ENCODE measurements at places on chromosomes 16 and 17.

- peak; percentile 37 for DNase-seq
These were observed 241.6 kb upstream of the SALL1 start for GRCh38 chr16:51392521-51393187.

GRCh38 chr17:63956296-63956920 is 16.3 kb downstream of the SCN4A start:
- DNase-seq = no peak

- no peak for DNase-seq
These were observed 32.6 kb downstream of the RHOT1 start for GRCh38 chr17:32174889-32175288.

GRCh38 chr16:55756963-55757362 is 75.9 kb downstream of the CES1 start:
- DNase-seq = no peak

DNA sequence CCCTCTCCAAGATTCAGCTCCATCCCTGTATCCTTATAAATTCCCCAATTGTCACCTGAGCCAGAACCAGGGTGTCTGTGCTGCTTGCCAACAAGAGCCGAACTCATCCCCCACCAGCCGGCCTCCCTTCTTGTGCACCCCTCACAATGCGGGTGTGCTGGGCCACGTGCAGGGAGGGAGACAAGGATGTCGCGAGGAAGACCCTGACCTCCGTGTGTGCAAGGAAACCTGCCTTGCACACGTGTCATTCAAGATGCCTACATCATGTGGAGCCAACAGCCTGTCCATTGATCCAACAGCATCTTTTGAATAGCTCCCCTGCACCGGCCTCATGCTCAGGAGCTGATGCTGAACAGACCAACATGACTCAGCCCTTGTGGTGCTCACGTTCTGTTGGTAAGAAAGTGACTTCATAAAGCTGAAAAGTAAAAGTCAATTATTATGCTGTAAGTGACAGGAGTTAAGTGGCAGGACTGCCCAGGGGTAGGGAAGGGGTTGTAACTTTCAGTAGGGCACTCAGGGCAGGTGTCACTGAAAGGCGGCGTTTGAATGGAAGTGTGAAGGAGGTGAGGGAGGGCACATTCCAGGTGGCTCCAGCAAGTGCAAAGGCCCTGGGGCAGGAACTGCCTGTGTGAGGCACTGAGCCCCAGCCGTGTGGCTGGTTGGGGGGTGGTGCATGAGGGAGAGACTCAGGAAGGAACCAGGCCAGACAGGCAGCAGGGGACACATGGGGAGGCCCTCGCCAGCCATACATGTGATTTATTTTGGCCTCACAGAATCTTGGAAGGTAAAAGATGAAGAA is 302.2 kb downstream of the FOXL1 start:
- no peak for DNase-seq

DNA sequence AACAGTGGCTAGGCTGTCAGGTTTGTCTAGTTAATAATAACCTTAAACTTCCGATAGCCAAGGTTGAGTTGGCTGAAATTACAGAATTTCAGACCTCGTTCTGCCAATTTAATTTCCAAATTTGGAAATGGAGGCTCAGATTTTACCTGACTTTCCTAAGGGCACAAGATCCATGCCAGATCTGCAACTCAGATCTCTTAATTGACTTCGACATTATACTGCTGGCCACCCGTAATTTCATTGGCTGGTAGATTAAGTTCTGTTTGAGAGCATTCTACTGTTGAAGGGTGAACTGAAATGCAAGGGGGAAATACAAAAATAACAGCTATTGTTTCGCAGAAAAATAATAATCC is 210.8 kb downstream of the CNTNAP4 start:
- no peak for DNase-seq

GRCh38 chr17:78922816-78923498 is 2.2 kb downstream of the TIMP2 start:
- DNase-seq = no peak

GRCh38 chr17:6914711-6915110 is 81.1 kb upstream of the ALOX12 start:
- no peak for DNase-seq

- no peak for DNase-seq
These were observed 8.5 kb upstream of the RAI1 start for GRCh38 chr17:17672453-17673368.

DNA sequence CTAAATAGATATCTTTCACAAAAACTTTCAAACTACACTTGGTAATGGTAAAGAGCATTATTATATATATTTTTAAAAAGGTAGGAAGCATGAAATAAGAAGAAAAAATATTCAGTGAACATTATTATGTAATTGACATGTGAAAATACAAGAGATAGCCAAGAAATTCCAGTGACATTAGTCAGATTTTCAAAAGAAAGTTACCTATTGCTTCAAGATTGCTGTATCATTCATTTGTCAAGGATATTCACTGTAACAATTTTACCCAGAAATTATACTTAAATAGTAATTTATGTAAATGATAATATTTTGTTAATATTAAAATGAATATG is 350.2 kb downstream of the KIF2B start:
- DNase-seq = no peak

DNA sequence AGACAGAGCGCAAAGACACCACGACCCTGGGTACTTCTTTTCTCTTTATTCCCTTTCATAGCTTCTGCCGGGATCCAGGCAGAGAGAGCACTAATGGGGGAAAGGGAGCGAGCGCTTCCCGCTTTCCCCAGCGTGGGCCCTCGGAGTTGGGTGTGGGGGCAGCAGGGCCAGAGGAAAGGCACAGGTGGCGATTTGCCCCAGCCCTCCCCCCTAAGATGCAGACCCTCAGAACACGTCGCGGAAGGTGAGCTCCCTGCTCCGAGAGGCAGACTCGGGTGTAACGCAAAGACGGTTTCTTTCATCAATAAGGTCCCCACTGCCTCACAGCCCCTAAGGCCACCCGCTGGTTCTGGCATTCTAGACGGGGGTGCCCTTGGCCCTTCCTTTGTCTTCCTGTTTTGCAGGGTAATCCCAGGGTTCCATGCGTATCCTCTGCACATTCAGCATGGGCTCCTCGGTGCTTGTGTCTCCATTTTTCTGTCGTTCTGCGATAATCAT is 570 bp upstream of the NME3 start:
- no peak for DNase-seq

DNA sequence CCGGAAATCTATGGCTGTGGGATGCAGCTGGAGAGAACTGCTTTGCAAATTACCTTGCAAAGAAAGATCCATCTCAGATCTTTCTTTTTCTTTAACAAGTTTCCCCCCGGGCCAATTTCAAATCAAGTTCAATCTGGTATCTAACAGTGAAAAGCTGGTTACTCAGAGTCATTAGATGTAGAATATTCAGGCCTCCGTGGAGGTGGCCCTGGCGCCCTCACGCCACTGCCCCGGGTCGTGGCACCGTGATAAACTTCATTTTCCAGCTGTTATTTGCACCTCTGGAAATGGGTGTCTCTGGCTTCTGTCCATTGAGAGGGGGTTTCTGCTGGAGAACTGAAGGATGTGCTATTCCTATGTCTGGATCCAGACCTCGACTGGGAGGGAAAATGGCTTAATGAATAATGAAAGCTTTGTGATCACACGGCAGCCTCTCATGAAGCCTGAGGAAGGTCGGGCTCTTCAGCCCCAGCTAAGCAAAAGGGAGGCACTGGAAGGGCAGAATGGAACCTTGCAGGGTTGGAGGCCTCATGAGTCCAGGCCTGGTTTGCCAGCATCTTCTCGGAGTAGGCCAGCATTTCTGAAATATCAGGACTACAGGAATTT is 30.5 kb downstream of the CACNG4 start:
- no peak for DNase-seq

- no peak for DNase-seq
These were observed 32.3 kb downstream of the CIBAR2 start for GRCh38 chr16:85079785-85080570.

- peak; percentile 37 for DNase-seq
These were observed 8.4 kb upstream of the PRR29 start for GRCh38 chr17:63989622-63990345.

GRCh38 chr16:11198828-11199227 is 57.2 kb downstream of the SOCS1 start:
- no peak for DNase-seq

GRCh38 chr17:5378566-5379207 is 40.8 kb downstream of the NUP88 start:
- no peak for DNase-seq

GRCh38 chr17:35022536-35023063 is 40.9 kb downstream of the RFFL start:
- peak; percentile 81 for DNase-seq

GRCh38 chr17:49294122-49294521 is 63.5 kb upstream of the PHOSPHO1 start:
- DNase-seq = no peak

- no peak for DNase-seq
These were observed 13.6 kb downstream of the HSD11B2 start for GRCh38 chr16:67444259-67445125.

Measured in Right ventricle myocardium superior (tissue), 1 donor.